Heart right ventricle (tissue), 16 donors: ENCODE measurements at places on chromosomes 12 and 14. TPM values are rescaled to one million over a fixed set of nuclear protein-coding genes. Genes with fewer than 3 reads are reported as not detected.

The FIGNL2 gene
- total RNA-seq, result 0.46 TPM

The MANSC4 gene
- not detected for total RNA-seq

The KERA gene
- not detected for total RNA-seq

DNA sequence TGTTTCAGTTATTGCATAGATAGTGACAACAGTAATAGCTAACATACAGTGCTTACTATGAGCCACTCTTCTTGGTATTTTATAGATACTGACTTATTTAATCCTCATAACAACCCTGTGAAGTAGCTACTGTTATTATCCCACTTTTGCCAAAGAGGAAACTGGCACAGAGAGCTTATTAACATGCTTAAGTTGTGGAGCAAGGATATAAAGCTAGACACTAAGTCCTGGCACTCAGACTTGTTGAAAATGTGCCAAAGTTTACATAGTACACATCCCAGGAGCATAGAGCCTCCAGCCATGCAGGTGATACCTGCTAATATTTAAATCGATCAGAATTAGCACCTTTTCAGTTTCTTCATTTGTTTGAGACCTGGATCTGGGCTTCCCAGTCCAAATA, 41.8 kb downstream of the VEZT start:
- no peak for DNase-seq

GRCh38 chr12:112948806-112949205, 10.5 kb downstream of the OAS3 start:
- DNase-seq, result no peak

DNA sequence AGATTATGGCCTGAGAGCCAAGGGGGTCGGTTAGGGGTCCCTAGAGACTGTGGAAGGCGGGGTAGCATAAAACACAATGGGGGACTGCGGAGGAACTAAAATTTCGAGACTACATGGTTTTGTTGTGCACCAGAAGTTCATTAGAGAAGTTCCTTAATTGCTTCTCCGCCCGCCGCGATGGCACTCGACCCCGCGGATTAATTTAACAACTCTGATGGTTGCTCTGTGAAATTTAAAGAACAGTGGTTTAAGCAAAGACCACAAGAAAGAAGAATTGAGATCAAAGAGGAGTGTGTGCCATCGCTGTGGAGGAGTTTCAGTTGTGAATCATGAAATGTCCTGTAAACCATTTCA, 1.4 kb upstream of the CCDC88C start:
- no peak for DNase-seq

GRCh38 chr14:58626431-58626831, 11.3 kb upstream of the DACT1 start:
- no peak for DNase-seq

- DNase-seq, result no peak
Measured at GRCh38 chr12:114625294-114625851, 58.6 kb downstream of the TBX3 start.

GRCh38 chr12:67681941-67682620, 33.5 kb downstream of the DYRK2 start:
- DNase-seq, result no peak

GRCh38 chr12:115132905-115133304, 448.9 kb upstream of the TBX3 start:
- DNase-seq, result no peak

DNA sequence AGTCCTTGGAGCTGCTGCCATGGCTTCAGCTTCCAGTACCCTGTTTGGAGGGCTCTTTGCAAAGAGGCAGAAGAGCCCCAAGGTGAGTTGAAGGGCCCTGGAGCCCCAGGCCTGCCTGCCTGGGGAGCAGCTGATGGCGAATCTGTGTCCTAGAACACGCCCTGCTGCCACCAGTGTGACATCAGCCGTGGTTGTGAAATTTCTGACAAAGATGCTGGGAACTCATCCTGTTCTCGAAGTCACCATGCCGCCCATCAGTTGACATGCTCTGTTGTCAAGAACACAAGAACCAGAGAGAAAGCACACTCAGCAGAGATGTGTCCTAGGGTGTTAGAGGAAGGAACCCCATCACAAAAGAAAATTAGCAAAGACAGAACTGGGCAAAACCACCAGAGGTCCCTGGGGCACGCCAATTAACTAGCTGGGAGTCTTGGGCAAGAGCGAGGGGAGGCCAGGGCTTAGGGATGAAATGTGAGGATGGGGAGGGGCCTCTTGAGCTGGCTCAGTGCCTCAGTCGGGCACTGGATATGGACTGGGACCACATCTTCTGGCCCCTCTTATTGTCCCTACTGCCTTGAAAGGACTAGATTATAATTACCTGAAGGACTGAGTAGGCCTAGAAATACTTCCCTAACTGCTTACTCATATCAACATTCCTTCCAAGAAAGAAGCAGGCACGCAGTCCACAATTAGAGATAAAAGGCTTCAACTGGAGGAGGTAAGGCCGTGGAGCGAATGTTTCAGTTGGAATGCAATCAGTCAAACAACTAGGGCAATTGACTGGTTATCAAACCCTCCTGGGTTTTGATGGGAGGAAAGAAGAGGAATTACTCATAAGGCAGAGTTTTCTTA, 163.1 kb downstream of the CACNA1C start:
- DNase-seq, result no peak

- DNase-seq, result no peak
Measured at GRCh38 chr14:91004987-91005386, 55.5 kb downstream of the RPS6KA5 start.
